ENCODE measurements at places on chromosomes 3 and 15.

DNA sequence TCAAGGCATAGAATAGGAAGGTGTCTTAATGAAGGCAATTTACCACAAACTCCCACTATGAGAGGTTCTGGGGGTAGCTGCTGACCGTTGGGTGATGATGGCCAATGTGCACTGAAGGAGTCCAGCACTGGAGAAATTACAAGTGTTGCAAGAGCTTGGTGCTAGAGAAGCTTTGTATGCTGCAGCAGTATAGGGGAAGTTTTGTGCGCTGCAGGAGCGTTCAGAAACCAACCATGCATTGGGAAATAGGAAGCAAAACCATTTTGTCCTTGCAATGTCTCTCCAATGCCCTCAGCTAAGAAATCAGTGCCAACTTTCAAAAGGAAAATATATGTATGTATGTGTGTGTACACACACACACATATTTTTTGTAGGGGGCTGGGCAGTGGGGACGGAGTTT lies 441.6 kb upstream of the NAALADL2 start:
- no peak for DNase-seq

GRCh38 chr15:35179739-35180138 lies 94.6 kb upstream of the NANOGP8 start:
- no peak for DNase-seq

DNA sequence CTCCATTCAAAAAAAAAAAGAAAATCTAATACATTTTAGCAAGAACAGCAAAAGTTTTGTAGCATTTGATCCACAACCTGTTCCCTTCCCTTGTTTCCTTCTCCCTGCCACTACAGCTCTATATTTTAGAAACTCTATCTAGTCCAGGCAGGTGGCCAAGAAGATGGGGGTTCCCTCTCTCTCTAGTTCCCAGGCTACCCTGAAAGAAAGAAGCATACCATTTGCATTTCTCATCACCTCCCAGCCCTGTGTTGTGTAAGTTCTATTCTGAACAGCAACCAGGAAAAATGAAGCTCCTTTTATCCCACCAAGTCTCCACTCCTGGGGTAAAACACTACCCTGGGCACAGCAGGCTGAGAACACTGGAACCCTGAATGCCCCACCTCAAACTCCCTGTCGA lies 100.0 kb downstream of the PCCB start:
- DNase-seq: no peak

- DNase-seq: no peak
Measured at GRCh38 chr3:144341471-144341870, 369.8 kb downstream of the DIPK2A start.

GRCh38 chr15:23835953-23836352 lies 148.8 kb upstream of the NDN start:
- DNase-seq: no peak

GRCh38 chr3:149638228-149639092 lies 19.4 kb downstream of the WWTR1 start:
- DNase-seq: no peak

- DNase-seq: no peak
Measured at GRCh38 chr3:38131621-38132369, 5.1 kb downstream of the ACAA1 start.
